Adrenal gland (tissue), 19 donors: ENCODE measurements at places on chromosomes 13 and 19.

GRCh38 chr19:16670291-16670690 is 9.4 kb downstream of the TMEM38A start:
- no peak for DNase-seq

- DNase-seq: no peak
Measured at GRCh38 chr13:94479616-94480015, at the start of gene DCT. DCT (minus strand) TSS chr13:94479682; CDS start chr13:94479255, 427 bp downstream.

DNA sequence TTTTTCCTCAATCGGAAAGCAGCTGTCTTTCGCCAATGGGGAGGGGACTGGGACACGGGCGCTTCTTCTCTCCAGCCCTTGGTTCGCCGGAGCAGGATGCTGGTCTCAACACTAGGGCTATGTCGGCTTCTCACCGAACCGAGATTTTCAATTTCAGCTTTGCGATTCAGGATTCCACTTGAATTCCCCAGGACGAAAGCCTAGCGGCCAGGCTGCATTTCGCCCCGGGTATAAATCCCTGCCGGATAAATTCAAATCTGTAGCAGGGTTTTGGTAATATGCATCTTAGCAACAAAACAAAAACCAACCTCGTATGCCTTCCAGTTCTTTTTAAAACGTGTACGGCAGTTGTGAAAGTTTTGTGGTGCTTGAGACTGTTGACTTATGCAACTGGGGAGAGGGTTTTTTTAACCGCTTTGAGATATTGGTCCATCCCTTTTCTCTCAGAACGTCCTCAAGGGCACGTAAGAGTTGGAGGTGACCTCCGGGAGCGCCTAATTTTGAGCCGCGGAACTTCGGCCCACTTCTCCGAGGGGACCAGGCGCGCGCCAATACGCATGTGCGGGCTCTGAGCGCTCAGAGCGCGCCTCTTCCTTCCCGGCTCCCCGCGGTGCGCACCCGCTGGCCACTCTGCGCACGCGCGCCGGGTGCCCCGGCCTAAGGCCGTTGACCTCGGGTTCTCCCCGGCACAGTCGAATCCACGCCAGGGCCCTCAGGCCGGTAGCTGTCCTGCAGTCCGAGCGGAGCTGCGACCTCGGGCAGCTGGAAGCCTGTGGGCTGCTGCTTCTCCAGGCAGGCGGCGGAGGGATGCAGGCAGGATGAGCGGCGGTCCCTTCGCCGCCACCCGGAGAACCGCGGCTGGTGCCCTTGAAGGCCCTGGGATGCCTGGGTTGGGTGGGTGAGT is 7.6 kb downstream of the POU4F1 start:
- no peak for DNase-seq

- DNase-seq: no peak
Measured at GRCh38 chr13:71659404-71659803, 207.6 kb downstream of the DACH1 start.

DNA sequence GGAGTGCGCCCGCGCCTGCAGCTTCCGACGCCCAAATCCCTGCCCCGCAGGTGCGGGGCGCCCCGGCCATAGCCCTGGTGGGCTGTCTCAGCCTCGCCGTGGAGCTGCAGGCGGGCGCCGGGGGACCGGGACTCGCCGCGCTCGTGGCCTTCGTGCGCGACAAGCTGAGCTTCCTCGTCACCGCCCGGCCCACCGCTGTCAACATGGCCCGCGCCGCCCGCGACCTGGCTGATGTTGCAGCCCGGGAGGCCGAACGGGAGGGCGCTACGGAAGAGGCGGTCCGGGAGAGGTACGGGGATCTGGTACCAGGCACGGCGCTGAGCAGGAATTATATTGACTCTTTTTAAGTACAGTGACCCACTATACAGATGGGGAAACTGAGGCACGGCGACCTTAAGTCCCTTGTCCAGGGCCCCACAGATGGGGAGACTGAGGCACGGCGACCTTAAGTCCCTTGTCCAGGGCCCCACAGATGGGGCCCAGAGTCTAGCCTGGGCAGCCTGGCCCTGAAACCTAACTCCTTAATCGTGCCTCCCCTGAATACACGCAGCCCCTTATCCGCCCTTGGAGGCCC is 586 bp downstream of the MRI1 start:
- DNase-seq: no peak

- no peak for DNase-seq
Measured at GRCh38 chr13:99087954-99088491, 110.2 kb upstream of the DOCK9 start.
